ENCODE measurements at places on chromosomes 1 and 21.
A peak's percentile ranks its signal among the peaks of the same experiment; 100 is the strongest.

DNA sequence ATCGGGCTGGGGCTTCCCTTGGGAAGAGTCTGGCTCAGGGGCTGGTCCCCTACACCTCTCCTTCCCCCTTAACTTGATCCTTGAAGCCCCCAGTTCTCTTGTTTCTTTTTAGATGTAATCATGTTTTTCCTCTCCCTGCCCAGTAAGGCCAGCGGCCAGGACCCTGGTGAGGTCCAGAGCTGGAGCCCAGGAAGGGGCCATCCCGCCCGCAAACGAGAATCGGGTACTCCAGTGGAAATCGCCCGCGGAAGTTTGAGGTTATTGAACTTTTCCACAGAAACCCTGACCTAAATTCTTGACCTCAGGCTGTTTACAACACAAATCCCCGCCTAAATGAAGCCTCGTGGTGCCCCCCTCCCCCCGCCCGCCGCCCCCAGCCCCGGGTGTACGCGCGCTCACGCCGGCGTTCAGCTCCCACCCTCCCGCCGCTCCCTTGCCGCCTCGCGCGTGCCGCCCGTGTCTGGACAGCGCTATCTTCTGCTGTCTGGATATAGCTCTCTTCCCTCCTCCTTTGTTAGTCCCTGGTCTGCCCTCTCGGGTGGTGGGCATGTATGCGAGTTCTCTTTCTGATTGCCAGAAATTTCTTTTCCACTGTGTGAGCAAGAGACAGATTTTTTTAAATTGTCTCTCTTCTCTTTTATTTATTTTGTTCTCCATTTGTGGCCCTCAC, 165.9 kb upstream of the CACNA1E start:
- no peak for DNase-seq

DNA sequence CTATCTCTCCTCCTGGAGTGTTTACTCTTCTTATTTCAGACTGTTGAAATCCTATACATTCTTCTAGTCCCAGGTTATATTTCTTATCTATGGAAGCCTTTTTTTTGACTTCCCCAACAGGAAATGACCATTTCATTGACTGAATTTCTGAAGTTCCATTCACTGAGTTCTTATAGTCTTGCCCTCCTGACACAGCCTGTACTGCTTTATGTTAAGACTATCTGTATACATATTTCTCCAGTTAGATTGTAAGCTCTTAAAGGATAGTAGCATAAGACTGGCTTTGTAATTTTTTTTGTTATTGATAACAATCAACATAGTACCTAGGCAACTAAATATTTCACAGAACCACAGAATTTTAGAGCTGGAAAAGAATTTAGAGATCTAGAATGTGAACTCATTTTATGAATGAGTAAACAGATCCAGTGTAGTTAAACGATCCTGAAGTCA, 14.9 kb upstream of the MACF1 start:
- no peak for DNase-seq

GRCh38 chr1:199948587-199949280, 78.8 kb upstream of the NR5A2 start:
- DNase-seq: no peak

DNA sequence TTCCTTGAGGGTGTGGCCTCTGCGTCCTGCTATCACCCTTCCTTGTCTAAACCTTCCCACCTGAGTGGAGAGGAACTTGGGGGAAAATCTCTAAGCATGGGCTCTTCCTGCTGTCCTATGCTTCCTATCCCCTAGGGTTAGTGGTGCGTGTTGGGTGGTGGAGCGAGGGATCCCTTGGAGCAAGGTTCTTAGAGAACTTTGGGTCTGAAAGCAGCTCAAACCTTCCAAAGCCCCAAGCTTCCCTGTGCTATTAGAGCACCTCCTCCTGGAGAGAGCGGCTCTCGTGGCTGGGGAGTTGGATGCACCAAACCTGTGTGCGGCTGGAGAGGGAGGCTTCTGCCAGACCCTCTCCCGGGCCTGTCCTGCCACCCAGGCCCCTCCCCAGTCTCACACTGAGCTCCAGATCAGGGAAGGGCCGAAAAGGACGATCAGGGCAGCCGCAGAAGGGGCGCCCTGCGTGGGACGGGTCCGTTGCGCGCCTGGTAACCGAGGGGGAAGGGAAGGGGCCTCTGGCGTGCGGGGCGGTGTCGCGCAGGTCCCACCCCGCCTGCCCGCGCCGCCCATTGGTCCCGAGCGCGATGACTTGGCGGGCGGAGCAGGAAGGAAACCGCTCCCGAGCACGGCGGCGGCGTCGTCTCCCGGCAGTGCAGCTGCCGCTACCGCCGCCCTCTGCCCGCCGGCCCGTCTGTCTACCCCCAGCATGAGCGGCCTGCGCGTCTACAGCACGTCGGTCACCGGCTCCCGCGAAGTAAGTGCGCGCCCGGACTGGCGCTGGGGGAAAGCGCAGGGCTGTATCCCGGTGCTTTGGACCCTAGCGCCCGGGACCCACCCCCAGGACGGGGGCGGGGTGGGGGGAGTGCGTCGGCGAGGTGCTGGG, at the start of gene SH3BGRL3:
TSS of gene SH3BGRL3 (plus strand) at position 631 of the 877 bp plus-strand sequence. CDS start at position 701, 70 bp downstream.
- no peak for DNase-seq

- DNase-seq: no peak
Measured at GRCh38 chr1:46804926-46805325, 6.1 kb downstream of the CYP4B1 start.

DNA sequence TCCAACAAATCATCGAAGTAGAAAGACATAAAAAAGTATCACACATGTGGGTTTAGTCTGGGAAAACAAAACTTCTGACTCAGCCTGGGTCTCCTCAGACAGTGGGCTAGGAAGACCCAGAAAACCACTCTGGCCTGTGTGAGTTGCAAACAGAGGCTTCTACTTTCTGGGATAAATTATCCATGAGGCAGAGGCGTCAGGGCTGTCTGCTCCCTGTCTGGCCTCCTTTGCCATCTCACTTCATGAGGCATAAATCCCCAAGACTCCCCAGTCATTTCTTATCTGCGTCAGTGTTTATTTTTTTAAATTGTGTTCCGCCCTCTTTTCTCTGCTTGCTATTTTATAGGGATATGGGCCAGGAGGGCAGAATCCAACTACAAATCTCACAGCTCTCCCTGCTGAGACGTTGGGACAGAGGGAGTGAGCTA, 80.6 kb upstream of the TRABD2B start:
- DNase-seq: no peak

GRCh38 chr1:3180915-3181314, 111.9 kb downstream of the PRDM16 start:
- no peak for DNase-seq

- DNase-seq: no peak
Measured at GRCh38 chr1:56340977-56341376, 238.4 kb downstream of the PLPP3 start.

DNA sequence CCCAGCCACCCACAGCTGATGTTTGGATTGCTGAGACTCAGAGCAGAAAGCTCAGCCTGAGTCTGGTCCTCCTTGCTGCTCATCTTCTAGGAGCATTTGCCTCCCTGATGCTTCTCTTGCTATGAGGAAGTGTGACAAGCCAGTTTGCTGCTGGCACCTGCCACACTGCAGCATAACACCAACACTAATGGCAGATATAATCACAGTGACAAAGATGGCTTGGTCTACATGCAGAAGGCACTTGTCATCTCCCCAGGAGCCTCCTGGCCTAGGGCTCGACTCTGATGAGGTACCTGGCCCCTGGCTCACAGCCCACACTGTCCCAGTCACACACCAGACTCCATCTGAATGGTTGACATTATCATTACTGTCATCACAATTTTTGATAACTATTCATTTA, 13.9 kb upstream of the PSMB2 start:
- DNase-seq: no peak

GRCh38 chr1:43769350-43769908, 62.1 kb downstream of the ST3GAL3 start:
- no peak for DNase-seq

DNA sequence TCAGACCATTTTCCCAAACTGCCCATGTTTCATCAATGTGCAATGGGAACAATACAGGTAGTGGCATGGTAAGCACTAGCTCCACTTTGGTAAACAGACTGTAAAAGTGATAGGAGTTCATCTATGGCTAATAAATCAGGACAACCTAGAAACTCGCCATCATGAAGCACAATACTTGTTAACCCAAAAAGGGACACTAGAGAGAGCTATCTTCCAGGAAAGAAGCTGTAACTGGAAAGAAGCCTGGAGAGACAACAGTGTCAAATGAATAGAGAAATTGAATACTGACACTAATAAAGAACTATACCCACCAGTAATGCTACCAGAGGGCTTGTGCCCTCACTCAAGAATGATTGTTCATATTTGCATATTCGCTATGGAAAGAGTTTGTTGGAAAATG, 164.7 kb upstream of the RGS18 start:
- no peak for DNase-seq

DNA sequence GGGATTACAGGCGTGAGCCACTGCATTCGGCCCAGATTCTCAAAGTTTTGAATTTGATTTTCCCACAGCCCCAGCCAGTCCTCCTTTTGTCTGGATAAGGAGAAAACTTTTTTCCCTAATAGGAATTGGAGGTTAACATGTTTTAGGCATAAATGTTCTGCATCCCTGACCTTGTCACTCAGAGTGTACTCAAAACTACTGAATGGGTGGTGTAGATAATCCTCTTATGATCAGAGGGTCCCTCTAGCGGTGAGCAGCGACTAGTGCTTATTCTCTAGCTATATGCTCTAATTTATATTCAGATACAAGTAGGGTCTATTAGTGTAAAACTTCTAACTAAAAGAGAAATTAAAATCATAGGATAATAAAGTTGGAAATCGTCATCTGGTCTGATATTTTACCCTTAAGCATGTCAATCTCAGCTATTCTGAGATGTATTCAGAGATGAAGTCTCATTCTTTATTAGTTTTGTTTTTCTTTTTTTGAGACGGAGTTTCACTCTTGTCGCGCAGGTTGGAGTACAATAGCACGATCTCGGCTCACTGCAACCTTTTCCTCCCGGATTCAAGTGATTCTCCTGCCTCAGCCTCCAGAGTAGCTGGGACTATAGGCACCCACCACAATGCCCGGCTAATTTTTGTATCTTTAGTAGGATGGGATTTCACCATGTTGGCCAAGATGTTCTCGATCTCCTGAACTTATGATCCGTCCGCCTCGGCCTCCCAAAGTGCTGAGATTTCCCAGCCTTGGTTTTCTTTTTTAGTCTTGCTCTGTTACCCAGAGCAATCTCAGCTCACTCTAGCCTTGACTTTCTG, 2.7 kb upstream of the PSMD4 start:
- DNase-seq: peak; percentile 44
